ENCODE measurements at places on chromosomes 7 and 10.

- DNase-seq, result no peak
Observed at GRCh38 chr7:118298771-118299170, 74.3 kb downstream of the ANKRD7 start.

DNA sequence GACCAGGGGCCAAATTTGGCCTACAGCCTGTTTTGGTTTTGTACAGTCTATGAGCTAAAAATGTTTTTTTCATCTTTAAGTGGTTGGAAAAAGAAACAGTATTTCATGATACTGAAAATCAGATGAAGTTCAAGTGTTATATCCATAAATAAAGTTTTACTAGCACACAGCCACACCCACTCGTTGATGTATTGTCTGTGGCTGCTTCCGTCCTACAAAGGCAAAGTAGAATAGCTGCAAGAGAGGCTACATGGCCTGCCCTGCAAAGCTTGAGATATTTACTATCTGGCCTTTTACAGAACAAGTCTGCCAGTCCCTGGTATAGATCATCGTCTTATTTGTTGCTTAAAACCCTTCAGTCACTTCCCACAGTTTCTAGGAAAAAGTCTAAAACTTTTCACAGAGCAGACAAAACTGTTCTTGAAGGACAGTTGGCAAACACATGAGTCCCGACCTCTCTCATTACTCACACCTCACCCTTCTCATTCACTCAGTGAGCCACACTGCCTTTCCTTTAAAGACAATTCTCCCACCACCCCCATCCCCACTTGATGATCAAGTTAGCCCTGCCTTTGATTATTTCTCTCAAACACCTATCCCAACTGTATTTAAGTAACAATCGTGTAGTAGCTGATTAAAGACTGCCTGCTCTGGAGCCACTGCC is 9.9 kb downstream of the RHEB start:
- no peak for DNase-seq

DNA sequence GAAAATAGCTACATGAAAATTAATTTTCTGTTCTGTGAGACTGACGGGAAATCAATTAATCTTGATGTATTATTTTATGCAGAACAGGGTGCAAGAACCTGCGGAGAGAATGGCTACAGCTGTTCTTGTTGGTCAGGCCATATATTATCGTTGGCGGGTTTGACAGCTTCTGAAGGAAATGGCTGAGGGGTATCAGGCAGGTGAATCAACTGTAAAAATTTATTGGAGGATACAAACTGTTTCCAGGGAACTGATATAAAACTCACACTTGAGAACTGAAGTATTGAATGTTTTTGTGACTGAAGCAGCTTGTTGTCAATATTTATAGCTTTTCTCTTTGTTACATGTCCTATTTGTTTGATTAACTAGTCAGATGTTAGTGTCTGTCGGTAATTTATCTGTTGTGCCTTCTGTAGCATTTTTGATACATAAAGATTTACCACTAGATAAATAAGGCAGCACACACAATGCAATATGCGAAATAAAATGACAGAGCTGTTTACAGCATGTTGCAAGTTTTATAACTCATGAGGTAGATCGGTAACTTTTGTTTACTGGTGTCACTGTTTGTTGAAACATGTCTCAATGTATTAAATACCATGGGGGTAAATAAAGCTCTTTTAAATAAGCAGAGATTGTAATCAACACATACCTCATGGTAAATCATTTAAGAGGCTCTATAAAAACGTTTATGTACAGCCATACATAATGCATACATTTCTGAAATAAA is 308.2 kb downstream of the LRMDA start:
- no peak for DNase-seq

DNA sequence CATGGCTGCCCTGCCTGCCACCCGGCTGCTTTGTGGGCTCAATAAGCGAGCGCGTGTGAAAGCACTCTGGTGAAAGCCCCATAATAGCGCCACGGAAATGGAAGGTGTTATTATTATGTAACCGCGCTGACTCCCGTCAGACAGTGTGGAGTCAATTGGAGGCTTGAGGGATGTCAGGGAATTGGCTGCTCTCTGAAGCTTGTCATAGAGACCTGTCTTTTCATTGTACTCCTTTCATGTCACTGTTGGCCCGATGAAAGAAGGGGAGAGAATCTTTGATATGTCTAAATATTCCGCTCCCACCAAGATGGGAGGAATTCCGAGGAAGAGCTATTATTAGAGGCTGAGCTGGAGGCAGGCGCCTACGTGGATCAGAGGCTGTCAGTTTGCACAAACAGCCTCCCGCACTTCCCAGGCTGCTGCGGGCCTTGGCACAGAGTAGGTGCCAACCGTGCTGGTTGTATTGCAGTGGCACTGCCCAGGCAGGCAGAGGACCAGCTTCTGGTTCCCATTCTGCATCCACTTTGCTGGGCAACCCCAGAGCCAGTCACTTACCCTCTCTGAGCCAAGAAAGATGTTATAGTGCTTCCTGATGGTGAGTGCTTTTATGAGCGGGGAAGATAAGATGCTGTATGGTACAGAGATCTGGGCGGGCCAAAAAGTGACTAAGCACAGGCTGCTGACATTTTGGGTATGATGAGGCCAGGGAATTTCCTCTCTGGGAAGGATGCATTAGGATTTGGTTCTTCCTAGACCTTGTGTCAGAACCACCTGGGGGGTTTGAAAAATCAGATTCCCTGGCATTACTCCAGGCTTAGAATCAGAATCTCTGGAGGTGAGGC is 151.4 kb downstream of the RPS24 start:
- DNase-seq, result no peak

- no peak for DNase-seq
Observed at GRCh38 chr7:107404740-107405537, 64.9 kb upstream of the GPR22 start.

DNA sequence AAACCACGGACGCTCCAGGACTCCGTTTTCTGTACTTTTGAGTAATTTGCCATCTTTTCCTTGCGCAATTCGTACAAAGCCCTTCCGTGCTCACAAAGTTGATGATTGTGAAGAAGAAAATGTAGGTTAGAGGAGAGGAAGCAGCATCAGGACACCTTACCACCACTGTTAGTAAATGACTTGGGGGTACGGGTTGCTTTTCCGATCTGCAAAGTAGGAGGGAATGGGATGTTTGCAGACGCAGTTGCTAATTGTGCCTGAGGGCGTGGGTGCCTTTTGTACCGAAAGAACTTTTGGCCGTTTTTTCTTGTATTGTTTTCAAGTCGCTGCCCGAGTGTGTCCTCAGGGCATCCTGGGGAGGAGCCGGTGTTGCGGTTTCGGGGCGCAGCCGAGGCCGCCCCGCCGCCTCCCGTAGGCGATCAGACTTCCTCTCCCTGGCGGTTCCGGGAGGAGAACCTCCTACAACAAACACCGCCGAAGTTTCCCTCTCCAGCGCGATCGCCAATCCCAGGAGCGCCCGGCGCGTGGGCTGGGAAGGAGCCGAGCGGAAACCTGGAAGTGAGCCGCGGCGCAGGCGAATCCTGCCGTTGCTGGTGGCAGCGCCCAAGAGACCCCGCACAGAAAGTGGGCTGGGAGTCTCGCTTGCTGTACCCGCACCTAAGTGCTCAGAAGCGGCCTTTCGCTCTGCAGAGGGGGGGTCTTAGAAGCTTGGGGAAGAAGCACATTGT is 1.0 kb downstream of the PRR15 start:
- DNase-seq, result no peak

DNA sequence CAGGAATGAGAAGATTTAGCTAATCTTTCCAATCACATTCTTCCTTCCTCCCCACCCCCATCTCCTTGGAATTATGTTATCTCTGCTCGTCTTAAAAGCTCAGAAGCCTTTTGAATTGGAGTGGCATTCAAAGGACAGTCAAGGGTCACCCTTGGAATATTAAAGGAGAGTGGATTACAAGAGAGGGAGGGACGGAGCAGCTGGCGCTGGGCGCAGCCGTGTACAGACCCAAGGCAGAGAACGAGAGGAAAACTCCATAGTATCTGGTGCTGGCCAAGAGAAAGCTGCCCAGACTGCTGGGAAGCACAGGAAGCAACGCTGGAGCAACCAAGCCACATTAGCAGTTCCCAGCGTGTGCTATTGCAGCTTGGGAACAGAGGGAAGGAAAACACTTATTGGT is 95.7 kb downstream of the POU6F2 start:
- DNase-seq, result peak; percentile 23

DNA sequence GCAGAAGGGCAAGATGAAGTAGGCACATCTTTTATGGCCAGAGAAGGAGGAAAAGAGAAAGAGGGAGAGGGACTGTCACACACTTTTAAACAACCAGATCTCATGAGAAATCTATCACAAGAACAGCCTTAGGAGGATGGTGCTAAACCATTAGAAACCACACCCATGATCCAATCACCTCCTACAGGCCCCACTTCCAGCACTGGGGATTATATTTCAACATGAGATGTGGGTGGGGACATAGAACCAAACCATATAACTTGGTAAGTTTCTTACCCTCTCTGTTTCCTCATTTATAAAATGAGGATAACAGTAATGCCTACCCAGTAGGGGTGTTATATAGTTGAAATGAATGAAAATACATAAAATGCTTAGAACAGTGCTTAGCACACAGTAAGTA is 66.0 kb downstream of the CHCHD3 start:
- no peak for DNase-seq

- no peak for DNase-seq
Observed at GRCh38 chr7:70303309-70303708, 705.0 kb downstream of the AUTS2 start.

GRCh38 chr7:44858161-44858560 is 10.3 kb upstream of the H2AZ2 start:
- no peak for DNase-seq

GRCh38 chr7:110688908-110689307 is 402.0 kb upstream of the LRRN3 start:
- no peak for DNase-seq

DNA sequence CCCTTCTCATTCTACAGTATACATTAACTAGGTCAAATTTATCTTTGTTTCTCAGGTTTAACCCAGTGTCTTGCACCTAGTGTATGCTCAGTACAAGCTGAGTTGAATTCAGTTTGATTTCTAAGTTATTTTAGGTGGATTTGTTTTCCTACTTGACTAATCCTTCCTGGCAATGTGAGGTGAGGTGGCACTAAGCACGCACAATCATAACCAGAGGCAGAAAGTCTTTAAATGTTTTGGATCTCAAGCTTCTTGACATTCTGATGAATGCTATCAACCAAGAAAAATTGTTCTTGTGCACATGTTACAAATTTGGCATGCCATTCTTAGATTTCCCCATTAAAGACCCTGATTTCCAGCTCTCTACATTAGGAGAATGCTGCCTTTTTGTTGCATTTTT is 3.2 kb downstream of the BZW2 start:
- no peak for DNase-seq

- DNase-seq, result no peak
Observed at GRCh38 chr7:19128856-19129255, 11.4 kb upstream of the TWIST1 start.

GRCh38 chr7:130135208-130136205 is 65.2 kb downstream of the KLHDC10 start:
- DNase-seq, result no peak

GRCh38 chr10:67033878-67034277 is 108.0 kb downstream of the LRRTM3 start:
- no peak for DNase-seq

DNA sequence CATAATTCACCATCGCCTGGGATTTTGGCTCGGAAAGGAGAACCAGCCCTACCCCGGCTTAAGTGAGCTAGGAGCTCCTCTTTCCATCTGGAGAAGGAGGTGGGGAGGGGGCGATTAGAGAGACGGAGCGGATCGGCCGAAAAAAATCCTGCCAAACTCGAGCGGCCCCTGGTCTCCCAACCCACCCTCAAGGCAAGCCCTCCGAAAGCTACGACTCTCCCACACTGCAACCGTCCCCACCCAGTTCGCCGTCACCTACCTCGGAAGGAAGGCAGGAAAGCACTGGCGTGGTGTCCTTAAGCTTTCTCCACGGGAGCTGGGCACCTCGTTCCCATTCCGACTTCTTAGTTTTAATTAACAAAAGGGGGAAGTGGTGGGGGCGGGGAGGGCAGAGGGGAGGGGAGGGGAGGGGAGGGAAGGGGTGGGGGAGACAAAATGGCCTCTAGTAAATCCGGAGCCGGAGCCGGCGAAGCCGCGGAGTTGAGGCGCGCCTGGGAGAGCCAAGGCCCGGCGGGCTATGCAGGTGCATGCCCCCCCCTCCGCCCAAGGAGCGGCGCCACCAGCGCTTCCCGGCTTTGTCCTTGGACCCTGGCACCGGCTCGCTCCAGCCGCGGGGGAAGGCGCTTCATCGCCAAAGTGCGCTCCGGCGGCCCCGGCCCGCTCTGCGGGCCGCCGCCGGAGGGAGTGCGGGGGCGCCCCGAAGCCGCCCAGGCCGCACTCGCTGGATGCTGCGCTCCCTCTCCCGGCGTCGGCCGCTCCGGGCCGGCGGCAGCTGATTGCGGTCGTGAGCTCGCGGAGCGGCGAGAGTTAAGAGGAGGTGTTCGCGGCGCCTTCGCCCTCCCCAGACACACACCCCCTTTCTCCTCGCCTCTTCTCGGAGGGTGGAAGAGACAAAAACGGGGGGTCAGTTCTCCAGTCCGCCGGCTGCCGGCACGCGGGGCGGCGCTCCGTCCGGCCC is at the start of gene LRRC4:
Gene LRRC4, minus strand, starts transcription at position 784 of the 958 bp plus-strand sequence. CDS start 797 bp downstream, outside the sequence.
- DNase-seq, result peak; percentile 67

DNA sequence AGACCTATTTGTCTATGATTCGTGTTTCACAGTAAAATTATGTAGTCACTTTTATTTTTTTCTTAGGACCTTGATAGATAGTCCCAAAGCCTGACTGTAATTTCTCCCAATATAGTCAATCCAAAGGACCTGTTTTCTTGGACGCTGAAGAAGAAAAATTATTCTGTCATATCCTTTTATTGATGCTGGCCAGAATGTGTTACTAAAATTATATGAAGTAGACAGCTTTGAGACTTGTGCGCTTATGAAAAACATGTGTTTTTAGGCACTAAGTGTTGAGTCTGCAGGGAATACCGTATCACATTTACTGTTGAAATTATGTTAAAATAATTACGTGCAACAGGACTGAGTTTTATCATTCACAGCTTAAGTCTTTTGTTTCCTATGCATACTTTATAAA is 17.9 kb downstream of the TES start:
- DNase-seq, result no peak

GRCh38 chr7:158327571-158328180 is 259.9 kb downstream of the PTPRN2 start:
- DNase-seq, result no peak

- no peak for DNase-seq
Observed at GRCh38 chr10:19724287-19724686, 91.9 kb upstream of the PLXDC2 start.

DNA sequence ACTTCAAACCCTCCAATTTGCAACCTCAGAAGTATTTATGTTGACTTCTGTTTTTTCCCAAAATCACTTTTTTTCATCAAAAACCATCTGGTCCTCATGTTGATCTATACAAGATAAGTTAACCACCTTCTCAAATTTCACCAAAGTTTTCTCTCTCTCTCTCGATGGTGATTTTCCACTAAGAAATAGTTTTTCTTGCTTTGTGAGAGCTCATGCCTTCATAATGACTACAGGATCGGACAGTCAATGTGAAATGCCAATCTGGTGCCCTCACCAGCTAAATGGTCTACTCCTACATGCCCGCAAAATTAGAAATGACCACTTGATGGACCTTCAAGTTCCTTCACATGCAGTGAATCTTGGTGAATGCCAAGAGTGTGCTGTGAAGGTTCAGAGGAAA is 40.4 kb downstream of the CNNM1 start:
- no peak for DNase-seq
